ENCODE measurements at places on chromosomes 13 and 19. TPM values are rescaled to one million over a fixed set of nuclear protein-coding genes. Genes with fewer than 3 reads are reported as not detected.

The KCNJ14 gene
- 1.5 TPM for total RNA-seq

The KLK3 gene
- total RNA-seq = not detected

The ZFP36 gene
- total RNA-seq = 200 TPM

The GPR18 gene
- not detected for total RNA-seq

The HSPB6 gene
- total RNA-seq = not detected

The SIGLEC8 gene
- not detected for total RNA-seq

The MCF2L gene
- 0.09 TPM for total RNA-seq

The TNFAIP8L1 gene
- 2.9 TPM for total RNA-seq

The PSG2 gene
- not detected for total RNA-seq

The NRTN gene
- total RNA-seq = 1.6 TPM

The CEACAM18 gene
- not detected for total RNA-seq

The C19orf81 gene
- 4.3 TPM for total RNA-seq

The ARHGEF18 gene
- total RNA-seq = 68.1 TPM

The CDX2 gene
- 1.2 TPM for total RNA-seq

The ZNF790 gene
- 0.23 TPM for total RNA-seq

The CRLF1 gene
- total RNA-seq = 3.1 TPM

The LRRC25 gene
- total RNA-seq = not detected

The MED16 gene
- total RNA-seq = 14.8 TPM

The PSPN gene
- 1.0 TPM for total RNA-seq

The NLRP4 gene
- total RNA-seq = not detected

The PCDH20 gene
- total RNA-seq = not detected

The FCGBP gene
- total RNA-seq = 0.63 TPM

The THAP8 gene
- 6.8 TPM for total RNA-seq

The ZNF418 gene
- 1.8 TPM for total RNA-seq

The FXYD1 gene
- not detected for total RNA-seq

The NCCRP1 gene
- total RNA-seq = 2.3 TPM

The PRR22 gene
- total RNA-seq = 2.9 TPM

The KRTDAP gene
- not detected for total RNA-seq

The KLK4 gene
- total RNA-seq = not detected

The C1QTNF9B gene
- total RNA-seq = not detected

The FSD1 gene
- 9.6 TPM for total RNA-seq

The MCEMP1 gene
- total RNA-seq = not detected

The TMC4 gene
- 1.7 TPM for total RNA-seq

The CAPS gene
- 0.86 TPM for total RNA-seq

The TGFBR3L gene
- 2.1 TPM for total RNA-seq

The DMRTC2 gene
- total RNA-seq = not detected

The CARD8 gene
- total RNA-seq = 17.9 TPM

The IQCN gene
- 0.99 TPM for total RNA-seq

The ZNF682 gene
- not detected for total RNA-seq

The CCDC70 gene
- total RNA-seq = not detected

The MEDAG gene
- not detected for total RNA-seq

The FGF22 gene
- 0.64 TPM for total RNA-seq

The CYP4F2 gene
- 0.14 TPM for total RNA-seq

The KLK2 gene
- not detected for total RNA-seq

The GRIK5 gene
- total RNA-seq = 0.43 TPM

The GJA3 gene
- 0.75 TPM for total RNA-seq

The PBX4 gene
- 2.9 TPM for total RNA-seq

The COX7A1 gene
- total RNA-seq = not detected

The WTIP gene
- total RNA-seq = 30.1 TPM

The MISP3 gene
- total RNA-seq = 2.3 TPM

The MAU2 gene
- 14.8 TPM for total RNA-seq
